ENCODE measurements at places on chromosomes 16 and 17. TPM values are rescaled to one million over a fixed set of nuclear protein-coding genes. Genes with fewer than 3 reads are reported as not detected.

GRCh38 chr17:68519911-68520310, 7.7 kb downstream of the PRKAR1A start:
- DNase-seq = peak; percentile 62

DNA sequence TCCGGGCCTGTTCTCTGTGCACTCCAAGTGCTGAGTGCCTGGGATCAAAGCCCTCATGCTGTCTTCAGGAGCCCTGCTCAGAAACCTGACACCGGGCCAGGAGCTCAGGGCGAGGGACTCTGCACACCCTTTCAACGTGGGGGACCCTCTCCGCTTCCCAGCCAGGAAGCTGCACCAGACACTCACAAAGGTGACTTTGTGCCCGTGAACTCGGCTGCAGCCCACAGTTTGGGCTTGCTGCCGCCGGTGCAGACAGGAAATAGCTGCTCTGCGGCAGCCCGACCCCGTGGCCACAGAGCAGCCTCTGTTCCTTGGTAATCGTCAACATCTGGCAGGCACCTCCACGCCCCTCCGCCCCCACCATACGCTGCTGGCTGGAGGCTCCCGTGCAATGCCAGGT, 93.4 kb upstream of the METRNL start:
- no peak for DNase-seq

GRCh38 chr16:81583893-81584631, 139.5 kb downstream of the CMIP start:
- peak; percentile 91 for DNase-seq

GRCh38 chr17:72175787-72176515, 55.1 kb downstream of the SOX9 start:
- peak; percentile 87 for DNase-seq

DNA sequence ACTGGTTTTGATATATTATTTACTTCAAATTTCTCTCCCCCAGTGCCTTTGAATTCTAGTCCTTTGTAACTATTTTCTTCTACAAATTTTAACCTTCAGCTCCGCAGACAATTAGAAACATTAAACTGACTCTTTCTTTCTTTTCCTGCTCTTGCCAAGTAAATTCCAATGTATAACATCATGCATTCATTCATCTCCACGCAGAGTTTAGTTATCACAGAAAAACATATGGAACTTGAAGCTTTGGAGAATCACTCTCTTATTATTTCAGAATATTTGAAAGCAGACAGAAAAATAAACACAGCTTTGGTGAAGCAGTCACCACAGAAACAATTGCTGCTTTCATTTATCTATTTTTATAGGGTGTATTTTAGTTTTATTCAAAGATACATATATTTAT, 778.7 kb upstream of the CDH8 start:
- no peak for DNase-seq

BEAN1 gene
- total RNA-seq = 19.1 TPM

DNA sequence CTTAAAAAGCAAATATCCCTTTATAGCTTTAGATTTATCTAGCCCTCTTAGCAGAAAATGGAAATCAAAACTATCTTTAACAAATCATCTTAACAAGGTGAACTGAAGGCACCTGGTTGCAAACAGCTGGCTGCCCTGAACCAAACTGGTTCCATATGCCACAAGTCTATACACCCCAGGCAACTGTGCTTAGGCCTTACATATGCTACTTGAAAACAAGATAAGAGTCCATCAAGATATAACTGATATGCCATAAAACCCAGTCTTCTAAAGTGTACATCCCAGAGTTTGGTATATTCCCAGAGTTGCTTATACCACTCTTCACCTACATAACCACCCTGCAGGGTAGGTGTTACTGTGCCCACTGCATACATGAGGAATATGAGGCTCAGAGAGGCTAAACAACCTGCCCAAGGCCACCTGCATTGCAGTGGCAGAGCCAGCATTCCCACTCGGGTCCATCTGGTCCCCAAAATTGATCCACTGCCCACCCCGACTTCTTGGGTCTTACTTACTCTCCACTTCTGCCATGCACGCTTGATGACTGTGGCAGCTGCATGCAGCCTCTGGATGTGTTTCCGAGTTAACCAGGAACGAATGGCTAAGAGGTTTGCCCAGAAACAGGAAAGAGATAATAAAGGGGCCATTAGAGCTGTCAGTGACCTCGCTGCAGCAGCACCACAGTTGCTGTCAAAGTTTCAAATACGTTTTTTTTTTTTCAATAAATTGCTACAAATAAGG, 12.2 kb downstream of the ZNHIT3 start:
- DNase-seq = no peak

Measured in myocyte (in vitro differentiated cells).